ENCODE measurements at places on chromosomes 1 and 21.

DNA sequence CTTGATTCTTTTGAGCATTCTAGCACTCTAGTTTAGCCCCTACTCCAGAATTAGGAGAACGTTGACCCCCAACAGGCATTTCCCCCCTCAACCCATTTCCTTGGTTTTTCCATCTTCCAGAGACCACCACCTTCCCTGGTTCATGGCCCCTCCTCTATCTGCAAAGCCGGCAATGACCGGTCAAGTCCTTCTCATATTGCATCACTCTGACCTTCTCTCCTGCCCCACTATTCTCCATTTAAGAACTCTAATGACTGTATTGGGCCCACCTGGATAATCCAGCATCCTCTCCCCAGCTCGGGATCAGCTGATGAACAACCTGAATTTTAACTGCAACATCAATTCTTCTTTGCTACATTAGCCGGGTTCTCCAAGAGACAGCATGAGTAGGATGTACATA lies 437.4 kb downstream of the NPHP4 start:
- no peak for DNase-seq

DNA sequence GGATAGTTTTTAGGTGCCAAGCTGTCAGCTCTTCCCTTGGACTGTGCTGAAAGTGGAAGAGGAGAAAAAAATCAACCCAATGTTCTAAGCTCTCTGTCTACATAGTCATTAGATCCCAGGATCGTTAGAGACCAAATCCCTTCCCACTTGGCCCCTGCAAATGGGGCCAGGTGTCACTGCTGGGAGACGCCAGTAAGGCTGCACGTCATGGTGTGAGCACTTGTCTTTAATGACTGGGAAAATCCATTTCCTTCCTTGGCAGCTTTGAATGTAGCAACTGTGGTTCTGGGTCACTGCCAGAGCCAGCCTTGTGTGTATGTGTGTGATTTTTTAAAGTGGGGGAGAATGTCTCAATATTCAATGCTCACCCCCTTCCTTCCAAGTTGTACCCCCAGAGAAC lies 59.9 kb downstream of the MAN1C1 start:
- DNase-seq, result no peak

DNA sequence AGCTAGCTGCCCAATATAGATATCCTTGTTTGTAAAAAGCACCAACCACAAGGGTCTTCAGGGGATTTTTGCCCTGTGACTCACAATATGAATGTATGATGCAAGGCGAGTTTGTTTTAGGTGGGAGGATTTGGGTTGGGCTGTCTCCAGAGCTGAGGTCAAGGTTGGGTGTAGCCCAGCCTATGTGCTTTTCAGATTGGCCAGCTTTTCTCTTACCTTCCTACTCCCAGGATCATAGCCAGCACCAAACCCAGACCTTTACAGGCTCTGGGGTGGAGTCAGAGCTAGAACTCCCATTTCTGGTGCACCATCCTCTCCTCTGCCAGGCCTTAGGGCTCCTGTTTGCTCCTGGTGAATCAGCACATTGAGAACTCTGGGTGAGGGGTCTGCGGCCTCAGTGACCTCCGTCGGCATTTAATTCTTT lies 55.6 kb upstream of the GCLM start:
- DNase-seq, result no peak

DNA sequence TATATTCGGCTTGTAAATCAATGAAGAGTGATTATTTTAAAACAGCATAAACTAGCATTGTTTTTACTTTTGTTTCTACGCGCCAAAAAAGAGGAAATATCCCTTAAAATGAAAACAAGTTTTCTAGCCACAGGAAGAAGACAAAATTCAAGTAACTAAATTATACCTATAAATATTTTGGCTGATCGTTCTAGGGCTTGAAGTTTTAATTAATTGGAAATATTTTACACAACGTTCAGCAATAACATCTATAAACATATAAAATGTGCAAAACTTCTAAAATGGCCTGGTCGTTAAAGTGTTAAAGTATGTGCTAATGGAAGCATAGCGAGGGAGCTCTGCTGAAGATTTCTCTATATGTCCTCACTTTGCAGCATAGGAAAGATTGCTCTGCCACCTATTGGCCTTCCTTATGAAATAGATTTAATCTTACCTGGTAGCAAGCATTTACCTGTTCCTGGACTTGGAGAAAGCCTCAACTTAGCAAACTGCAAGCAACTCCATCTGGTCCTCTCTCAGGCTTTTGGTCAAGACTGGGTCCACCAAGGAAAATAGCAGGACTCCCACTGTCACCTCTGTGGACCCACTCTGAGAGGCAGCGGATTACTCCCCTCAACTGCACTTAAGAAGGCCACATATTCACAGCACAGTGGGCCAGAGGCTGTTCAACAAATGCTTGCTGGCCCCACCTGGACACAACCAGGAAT lies 351.3 kb upstream of the RUNX1 start:
- DNase-seq, result no peak

DNA sequence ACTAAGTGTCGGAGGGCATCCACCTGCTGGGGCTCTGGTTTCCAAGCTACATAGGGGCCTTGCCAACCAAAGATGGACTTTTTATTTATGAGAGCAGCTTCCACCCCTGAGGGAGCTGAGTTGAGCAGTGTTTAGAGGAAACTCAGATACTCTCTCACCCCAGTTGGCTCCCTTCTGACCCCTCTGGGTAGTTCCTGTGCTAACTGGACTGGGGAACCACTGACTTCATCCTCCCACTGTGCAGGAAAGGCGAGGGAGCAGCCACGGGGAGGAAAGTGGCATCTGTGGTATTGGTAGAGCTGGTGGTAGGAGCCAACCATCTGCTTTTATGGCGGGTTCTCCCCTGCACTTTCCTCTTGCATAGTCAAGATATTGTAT lies 70.4 kb downstream of the MPZL1 start:
- DNase-seq, result no peak

- DNase-seq, result no peak
These were observed 87.6 kb downstream of the PSMG1 start for GRCh38 chr21:39095681-39096080.

- DNase-seq, result peak; percentile 39
These were observed 139.4 kb downstream of the VPS13D start for GRCh38 chr1:12369258-12369657.

DNA sequence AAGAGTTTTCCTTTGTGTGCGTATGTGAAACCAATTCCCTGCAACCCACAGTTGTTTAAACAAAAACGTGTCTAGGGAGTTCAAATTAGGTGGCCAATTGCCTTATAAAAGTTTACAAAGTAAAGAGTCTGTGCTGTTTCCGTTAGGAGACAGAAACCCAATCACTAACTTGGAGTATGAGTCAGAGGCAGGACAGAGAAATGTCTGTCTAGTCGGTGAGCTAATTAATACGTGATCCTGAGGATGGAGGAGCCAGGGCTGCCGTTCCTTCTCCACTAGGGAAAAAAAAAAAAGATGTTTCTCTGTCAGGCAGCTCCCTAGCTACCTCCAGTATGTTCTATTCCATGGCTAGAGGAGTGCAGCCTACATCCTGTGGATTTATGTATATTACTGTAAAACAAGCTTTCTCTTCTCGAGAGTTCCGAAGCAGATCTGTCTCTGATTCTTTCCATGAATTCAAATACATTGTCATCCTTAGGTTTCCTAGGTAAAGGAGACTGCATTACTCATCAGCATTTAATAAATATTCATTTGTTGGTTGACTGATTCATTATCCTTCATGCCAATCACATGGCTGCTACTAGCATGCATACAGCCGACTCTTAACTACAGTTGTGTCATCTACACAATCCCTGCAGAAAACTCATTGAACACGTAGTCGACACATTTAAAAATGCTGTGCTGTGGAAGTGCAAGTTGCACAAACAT lies 430.6 kb downstream of the KIF26B start:
- no peak for DNase-seq

Data from HAP-1 (cell line).